ENCODE measurements at places on chromosomes 11 and 22.

GRCh38 chr11:86596861-86597586 is 75.4 kb downstream of the ME3 start:
- DNase-seq: no peak

DNA sequence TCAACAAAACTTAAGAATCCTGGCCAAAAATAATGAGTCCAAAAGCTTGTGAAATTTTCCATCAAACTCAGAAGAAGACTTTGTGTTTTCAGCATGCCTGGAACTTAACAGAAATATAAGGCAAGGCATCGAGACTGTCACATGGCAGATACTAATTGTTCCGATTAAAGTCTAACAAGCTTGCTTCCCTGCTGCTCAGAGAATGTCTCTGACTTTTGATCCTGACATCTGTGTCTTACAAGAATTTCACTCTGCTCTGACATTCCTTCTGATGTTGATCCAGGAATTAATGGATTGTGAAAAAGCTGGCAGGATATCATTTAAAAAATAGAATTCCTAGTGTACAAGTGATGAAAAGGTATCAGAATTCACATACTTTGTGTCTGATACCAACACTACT is 170.2 kb downstream of the DCDC1 start:
- no peak for DNase-seq

GRCh38 chr22:45073064-45073463 is 63.3 kb upstream of the PHF21B start:
- no peak for DNase-seq

GRCh38 chr11:134442246-134442645 is 30.2 kb upstream of the B3GAT1 start:
- DNase-seq: no peak

- DNase-seq: no peak
Measured at GRCh38 chr11:8833568-8834315, 77.2 kb upstream of the AKIP1 start.

GRCh38 chr11:61702701-61703312 is 22.6 kb downstream of the DAGLA start:
- no peak for DNase-seq

DNA sequence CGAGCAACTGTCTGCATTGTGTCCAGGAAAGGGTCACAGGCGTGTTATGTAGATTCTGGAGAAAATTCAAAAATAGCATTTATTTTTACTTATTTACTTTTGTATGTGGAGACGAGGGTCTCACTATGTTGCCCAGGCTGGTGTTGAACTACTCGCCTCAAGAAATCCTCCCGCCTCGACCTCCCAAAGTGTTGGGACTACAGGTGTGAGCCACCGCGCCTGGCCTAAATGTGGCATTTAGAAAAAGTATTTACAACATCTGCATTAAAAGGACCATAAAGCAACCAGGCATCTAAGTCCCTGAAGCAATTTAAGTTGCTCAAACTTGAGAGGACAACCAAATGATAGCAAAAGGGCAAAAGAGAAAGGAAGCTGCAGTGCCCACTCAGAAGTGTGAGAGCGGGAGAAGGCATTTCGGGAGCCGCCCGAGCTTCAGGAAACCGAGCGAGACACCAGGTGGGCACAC is 595 bp downstream of the TRIM66 start:
- DNase-seq: no peak

DNA sequence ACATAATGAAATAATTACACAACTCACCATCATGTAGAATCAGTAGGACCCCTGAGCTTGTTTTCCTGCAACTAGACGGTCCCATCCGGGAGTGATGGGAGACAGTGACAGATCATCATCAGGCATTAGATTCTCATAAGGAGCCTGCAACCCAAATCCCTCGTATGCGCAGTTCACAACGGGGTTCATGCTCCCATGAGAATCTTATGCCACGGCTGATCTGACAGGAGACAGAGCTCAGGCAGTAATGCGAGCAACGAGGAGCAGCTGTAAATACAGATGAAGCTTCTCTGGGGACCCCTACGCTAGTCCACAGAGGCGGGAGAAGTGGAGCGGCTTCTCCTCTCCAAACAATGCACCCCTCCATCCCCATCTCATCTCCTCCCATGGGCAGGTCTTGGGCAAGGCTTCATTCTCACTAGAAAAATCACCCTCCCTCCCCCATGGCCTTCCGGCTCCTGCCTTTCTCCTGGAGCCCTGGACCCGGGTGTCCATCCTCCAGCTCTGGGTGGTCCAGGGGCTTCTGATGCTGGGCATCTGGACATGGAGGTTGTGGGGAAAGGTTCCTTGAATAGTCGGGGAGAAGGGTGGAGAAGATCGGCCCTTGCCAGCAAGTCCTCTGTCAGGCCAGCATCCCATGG is 16.2 kb upstream of the RAC2 start:
- no peak for DNase-seq

GRCh38 chr11:133955081-133955891 is 1.5 kb downstream of the IGSF9B start:
- no peak for DNase-seq

GRCh38 chr11:95711162-95711944 is 78.2 kb downstream of the FAM76B start:
- DNase-seq: no peak

GRCh38 chr11:119864836-119865235 is 135.8 kb upstream of the NECTIN1 start:
- no peak for DNase-seq

DNA sequence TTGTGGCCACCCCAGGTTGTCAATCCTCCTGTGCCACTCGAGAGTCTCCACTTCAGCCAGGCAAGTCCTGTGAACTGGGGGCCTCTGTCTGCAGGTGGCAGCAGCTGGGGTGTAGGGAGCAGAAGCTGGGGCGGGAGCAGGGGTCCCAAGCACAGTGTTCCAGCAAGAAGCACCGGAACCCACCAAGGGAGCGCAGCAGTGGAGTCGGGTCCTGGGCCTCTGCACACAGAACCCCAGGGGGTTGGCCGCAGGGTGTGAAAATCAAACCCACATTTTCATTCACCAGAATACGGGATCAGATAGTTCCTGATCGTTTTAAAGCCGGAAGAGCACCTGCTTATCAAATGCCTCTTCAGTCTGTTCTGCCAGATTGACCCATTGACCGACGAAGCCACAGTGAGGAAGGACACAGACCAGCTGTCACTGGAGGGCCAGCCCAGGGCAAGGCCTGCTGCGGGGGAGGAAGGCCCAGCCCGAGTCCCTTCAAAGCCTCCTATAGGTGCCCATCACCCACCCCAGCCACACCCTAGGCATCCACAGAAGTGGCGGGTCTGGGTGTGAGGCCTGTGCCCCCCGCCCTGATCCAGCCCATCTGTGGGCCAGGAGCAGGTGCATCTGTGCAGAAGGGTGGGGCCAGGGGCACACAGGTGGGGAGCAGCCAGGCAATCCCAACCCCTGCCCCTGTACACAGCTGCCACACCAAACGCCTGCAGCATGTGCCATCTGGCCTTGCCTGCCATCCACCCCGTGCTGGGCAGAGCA is 34.1 kb downstream of the RSPH14 start:
- no peak for DNase-seq
